Fibroblast of mammary gland (primary cell): ENCODE measurements at places on chromosomes 13 and 19.

DNA sequence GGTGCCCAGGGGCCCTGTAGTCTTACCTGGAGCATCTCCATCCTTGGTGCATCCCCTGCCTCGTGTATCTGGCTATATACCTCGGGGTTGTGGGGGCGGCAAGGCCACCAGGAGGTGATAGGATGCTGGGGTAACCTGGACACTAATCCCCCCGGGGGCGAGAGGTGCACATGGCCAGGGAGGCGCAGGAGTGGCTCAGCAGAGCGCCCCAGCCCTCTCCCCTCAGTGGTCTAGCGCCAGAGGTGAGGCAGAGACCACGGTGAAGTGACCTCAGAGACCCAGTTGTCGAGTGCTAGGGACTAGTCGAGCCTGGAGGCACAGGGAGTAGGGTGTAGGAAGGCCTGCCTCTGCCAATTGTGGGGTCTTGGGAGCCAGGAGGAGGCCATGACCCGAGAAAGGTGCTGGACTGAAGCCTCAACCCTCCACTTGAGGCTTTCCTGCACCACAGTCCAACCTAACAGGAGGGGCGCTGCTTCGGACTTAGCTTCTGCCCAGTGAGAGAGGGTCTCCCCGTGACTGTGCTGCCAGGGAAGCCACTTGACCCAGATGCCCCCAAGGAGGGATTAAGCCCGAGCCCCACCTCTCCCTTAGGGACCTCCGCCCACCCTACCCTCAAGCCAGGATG, at the start of gene LHB:
LHB (minus strand) TSS at position 51 of the 625 bp plus-strand sequence; CDS start at position 41, 10 bp downstream.
- no peak for DNase-seq

DNA sequence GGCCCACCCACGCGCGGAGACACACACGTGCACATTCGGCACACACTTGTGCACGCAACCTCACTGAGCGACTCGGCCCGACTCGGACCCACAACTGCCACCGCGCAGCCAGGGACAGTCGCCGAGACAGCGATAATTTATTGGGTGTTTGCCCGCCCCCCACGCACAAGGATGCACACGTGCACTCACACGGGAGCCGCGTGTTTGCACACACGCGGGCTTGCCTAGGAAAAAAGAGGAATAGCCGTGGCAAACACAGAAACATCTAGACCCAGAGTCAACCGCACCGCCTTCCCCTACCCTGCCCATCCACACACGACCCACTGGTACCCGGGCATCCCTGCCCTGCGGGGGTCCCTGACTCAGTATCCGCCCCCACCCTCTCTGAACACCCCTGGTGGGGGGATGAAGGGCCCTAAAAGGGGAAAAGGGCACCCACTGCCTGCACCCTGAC, 1.1 kb upstream of the SSBP4 start:
- DNase-seq = no peak

DNA sequence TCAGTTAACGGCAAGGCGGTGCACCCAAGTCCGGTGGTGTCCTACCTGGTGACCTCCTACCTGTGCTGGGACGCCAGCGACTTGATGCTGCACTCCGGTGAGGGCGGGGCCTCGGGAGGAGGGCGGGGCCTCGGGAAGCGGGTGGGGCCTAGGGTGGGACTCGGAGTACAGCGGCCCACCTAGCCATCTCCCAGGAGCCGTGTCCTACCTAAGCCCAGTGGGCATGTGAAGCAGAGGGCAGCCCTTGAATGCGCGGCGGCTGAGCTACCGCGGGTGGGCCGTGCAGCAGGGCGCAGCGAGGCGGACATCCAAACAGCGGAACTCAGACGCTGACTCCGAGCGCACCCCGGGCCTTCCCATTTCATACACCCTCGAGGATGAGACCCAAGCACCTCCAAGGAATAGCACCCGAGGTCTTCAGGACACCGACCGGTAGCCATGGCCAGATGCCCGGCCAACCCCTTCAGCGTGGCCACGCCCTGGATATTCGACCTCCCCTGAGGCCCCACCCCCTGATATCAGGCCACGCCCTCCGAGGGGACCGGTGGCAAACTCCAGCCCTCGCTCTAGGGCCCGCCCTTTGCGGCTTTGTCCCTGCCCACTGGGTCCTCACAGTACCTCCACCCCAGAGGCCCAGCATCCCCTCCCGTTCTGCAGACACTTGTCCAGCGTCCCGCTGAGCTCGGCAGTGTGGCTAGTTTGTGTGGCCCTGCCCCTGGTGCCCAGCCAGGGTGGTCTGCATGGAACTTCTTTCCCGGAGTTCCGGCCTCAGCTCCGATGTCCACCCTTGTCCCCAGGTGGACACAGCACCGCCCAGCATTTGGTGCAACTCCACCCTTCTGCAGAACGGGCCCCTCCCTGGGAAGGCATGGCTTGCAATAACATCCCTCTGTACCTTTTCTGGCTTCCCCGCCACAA, 5.4 kb downstream of the KLK1 start:
- peak; percentile 10 for DNase-seq

DNA sequence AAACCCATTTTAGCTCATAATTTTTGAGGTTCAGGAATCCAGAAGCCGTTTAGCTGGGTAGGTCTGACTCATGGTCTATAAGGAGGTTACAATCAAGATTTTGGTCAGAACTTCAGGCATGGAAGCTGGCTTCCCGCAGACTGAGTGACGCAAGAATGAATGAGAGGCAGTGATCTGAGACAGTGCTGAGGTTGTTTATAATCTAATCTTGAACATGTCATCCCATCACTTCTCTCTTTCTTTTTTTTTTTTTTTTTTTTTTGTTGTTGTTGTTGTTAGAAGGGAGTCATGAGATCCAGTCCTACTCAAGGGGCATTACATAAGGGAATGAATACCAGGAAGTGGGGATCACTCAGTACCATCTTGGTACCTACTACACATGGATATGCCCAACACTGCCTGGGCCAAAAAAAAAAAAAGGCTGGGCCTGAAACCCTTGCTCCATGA, 217.4 kb downstream of the DLEU7 start:
- DNase-seq = peak; percentile 52
